ENCODE measurements at places on chromosomes 12 and 14.

DNA sequence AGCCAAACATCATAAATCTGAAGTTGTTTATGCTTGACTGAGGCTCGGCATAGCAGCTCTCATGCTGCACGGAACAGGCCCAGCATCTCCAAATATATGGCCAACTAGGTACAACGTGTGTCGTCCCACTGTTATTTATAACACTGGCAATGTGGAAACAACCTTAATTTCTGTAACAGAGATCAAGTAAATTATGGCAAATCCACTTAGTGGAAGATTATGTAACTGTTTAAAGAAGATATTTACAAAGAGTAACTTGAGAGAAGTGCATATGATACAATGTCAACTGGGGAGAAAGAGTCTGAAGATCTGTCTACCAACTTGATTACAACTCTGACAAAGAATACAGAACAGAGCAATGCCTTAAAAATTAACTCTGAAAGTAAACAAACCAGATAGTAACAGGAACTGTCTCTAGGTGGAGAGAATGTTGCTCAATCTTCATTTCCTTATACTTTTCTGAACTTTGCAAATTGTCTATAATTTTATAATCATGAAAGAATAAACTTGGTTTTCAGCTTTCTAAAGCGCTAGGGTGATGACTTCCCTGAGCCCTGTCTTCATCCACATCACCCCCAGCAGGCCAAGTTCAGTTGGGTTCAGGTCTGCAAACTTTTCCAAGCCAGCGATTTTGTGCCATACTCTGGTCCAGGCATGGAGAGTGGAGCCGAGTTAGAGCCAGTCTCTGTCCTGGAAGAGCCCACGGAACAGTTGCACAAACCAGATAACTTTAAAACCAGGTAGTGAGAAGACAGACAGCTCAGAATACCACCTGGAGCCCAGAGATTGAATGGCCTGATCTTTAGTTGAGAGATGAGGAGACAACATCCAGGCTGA, 44.3 kb upstream of the BDKRB2 start:
- DNase-seq, result no peak

DNA sequence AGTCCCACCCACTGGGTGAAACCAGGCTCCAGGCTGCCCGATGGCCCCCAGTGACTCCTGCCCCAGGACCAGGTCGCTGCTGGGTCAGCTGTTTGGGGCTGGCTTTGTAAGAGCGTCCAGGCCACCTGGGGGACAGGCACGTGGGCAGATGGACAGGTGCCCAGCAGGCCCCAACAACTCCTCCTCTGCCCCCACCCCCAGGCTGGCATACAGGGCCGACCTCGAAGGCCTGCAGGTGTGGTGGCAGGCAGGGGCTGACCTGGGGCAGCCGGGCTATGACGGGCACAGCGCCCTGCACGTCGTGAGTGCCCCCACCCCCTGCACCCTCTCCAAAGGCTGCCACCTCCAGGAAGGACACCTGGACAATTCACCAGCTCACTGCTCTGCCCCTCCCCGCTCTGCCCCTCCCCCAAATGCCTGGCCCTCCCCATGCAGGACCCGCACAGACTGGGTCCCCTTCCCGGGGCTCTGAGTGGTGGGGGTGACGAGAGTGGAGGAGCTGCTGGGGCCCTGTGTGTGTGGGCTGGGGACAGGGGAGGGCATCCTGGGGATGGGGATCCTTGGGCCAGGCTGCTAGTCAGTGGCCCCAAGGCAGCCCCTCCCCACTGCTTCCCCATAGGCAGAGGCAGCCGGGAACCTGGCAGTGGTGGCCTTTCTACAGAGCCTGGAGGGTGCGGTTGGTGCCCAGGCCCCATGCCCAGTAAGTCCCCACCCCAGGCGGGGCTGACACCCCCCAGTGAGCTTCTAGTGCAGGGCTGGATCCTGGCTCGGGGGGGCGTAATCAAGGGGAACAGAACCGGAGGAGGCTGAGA, 26.0 kb downstream of the ASPG start:
- DNase-seq, result no peak

GRCh38 chr12:67988601-67989021, 636 bp upstream of the IFNG-AS1 start:
- no peak for DNase-seq

- DNase-seq, result no peak
Observed at GRCh38 chr12:106975098-106975497, 11.8 kb downstream of the MTERF2 start.
